DND-41 (cell line): ENCODE measurements at places on chromosomes 6 and 20.

- H3K4me1 ChIP-seq, result no peaks in the 10 kb centered on the region
- no peak for DNase-seq
- no peak overlapping the region for H3K4me3 ChIP-seq
- H3K27ac ChIP-seq, result no peak overlapping the region
Observed at GRCh38 chr6:133359256-133359655, 118.1 kb downstream of the EYA4 start.

GRCh38 chr20:63196768-63197470, 19.0 kb downstream of the YTHDF1 start:
- DNase-seq, result no peak
- H3K36me3 ChIP-seq, result peaks cover 73% of the 10 kb centered on the region
- H3K27me3 ChIP-seq, result no peaks in the 10 kb centered on the region
- no peak overlapping the region for H3K4me3 ChIP-seq
- no peak overlapping the region for H3K27ac ChIP-seq

DNA sequence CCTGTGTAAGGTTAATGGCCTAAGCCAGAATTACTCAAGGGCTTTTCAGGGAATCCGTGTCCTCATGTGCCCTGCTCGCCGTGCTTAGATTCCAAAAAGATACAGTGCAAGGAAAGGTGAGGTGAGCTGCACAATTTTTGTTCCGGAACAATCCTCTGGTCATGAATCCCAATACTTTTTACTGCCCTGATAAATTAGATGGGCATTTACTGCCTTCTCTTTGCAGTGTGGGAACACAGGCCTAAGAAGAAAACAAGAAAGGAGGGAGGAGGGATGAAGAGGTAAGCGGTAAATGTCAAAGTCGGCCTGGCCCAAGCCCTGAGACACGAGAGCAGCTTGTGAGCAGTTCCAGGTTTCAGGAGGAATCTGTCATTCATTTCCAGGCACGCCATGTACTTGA, 390.9 kb upstream of the SULF2 start:
- H3K27me3 ChIP-seq, result no peaks in the 10 kb centered on the region
- no peak overlapping the region for H3K4me3 ChIP-seq
- no peak for DNase-seq

- DNase-seq, result no peak
- no peaks in the 10 kb centered on the region for H3K27me3 ChIP-seq
- H3K4me1 ChIP-seq, result no peaks in the 10 kb centered on the region
- no peak overlapping the region for H3K27ac ChIP-seq
Observed at GRCh38 chr6:170183521-170183920, 107.4 kb downstream of the DLL1 start.

GRCh38 chr6:62285612-62286469, at the start of gene KHDRBS2:
Gene KHDRBS2, minus strand, starts transcription at chr6:62286225.
- H3K27me3 ChIP-seq, result no peaks in the 10 kb centered on the region
- H3K27ac ChIP-seq, result no peak within 1 kb of the TSS
- H3K4me1 ChIP-seq, result no peaks in the 10 kb centered on the region

DNA sequence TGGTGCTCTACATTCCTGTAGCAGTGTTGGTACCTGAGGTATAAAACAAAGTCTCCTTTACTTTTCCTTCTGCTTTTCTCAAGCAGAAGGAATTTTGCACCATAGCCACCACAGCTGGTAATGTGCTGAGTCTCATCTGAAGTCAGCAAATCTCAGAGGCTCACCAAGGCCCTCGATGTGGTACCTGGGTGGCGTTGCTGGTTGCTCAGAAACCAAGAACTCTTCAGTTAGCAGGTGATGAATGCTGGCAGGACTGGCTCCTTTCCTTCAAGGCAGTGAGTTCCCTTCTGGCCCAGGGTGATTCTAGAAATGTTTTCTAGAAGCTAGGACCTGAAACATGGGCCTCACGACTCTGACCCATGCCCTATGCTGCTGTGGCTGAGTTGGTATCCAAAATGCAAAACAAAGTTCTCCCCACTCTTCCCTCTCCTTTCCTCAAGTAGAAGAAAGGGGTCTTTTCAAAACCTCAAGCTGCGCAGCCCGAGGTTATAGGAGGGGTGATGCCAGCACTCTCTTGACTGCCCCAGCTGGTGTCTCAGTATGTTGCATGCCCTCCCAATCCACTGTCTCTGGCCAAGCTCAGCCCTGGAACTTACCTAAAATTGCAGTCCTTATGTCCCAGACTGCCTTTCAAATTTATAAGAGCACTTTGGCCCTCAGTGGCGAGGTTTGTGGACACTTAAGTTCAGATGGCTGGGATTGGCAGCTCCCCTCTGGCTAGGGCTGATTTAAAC, 592.3 kb downstream of the FRK start:
- no peaks in the 10 kb centered on the region for H3K27me3 ChIP-seq
- no peak overlapping the region for H3K4me3 ChIP-seq
- no peak for DNase-seq
- no peaks in the 10 kb centered on the region for H3K36me3 ChIP-seq
- no peaks in the 10 kb centered on the region for H3K4me1 ChIP-seq
- H3K27ac ChIP-seq, result no peak overlapping the region

DNA sequence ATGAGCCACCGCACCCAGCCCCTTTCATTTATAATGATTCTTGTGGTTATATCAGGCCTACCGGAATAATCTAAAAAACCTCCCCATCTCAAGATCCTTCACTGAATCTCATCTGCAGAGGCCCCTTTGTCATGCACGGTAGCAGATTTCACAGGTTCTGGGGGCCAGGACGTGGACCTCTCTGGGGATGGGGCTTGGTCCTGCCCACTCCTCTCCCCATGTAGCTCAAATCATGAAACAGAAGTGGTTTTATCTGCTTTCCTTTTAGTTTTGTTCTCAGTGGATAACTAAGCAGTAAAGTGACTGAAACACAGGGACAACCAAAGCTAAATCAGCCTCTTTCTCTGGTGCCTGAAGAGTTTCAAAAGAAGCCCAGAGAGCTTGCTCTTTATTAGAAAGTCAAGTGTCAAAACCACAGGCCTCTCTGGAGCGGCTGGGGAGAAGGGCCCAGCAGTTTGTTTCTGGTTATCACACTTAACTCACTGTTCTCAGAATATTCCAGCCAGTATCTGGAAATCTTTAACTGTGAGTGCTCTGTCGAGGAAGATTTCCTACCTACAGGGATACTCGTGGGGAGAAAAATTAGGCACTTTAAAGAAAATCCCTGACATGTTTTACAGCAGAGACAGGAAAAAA, 60.6 kb upstream of the FAM184A start:
- H3K36me3 ChIP-seq, result no peaks in the 10 kb centered on the region
- H3K27ac ChIP-seq, result peak overlapping the region; percentile 30; the same call in 1 of the 2 replicates
- peaks cover 13% of the 10 kb centered on the region for H3K4me1 ChIP-seq
- no peak overlapping the region for H3K4me3 ChIP-seq

GRCh38 chr6:36757206-36757605, 59.6 kb downstream of the RAB44 start:
- no peak for DNase-seq
- H3K4me1 ChIP-seq, result peaks cover 8% of the 10 kb centered on the region; the same call in 1 of the 2 replicates
- H3K27ac ChIP-seq, result no peak overlapping the region
- H3K36me3 ChIP-seq, result no peaks in the 10 kb centered on the region
- H3K4me3 ChIP-seq, result no peak overlapping the region

GRCh38 chr6:105509506-105510331, 106.8 kb upstream of the PREP start:
- H3K27ac ChIP-seq, result no peak overlapping the region
- DNase-seq, result no peak
- H3K27me3 ChIP-seq, result no peaks in the 10 kb centered on the region
- H3K36me3 ChIP-seq, result no peaks in the 10 kb centered on the region

GRCh38 chr20:22597303-22597702, 12.9 kb upstream of the FOXA2 start:
- H3K4me1 ChIP-seq, result no peaks in the 10 kb centered on the region
- no peak overlapping the region for H3K27ac ChIP-seq
- H3K36me3 ChIP-seq, result no peaks in the 10 kb centered on the region

DNA sequence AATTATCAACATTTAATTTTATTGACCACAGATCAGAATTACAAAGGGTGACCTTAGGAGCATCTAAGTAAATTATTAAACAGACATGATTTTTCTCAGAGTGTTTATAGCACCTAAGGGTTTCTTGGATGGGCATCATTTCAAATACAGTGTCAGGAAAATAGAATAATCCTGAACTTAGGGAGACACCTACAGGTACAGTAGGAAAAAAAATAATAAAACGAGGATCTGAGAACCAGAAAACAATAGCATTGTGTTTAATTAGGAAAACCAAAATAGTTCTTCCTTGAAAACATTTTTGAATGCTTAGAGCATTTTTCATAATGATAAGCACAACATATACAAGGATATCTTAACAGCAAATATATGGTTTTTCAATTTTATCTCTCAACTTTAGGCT, 39.2 kb downstream of the MMUT start:
- DNase-seq, result no peak
- no peaks in the 10 kb centered on the region for H3K36me3 ChIP-seq
- no peak overlapping the region for H3K4me3 ChIP-seq
- H3K27ac ChIP-seq, result no peak overlapping the region
- no peaks in the 10 kb centered on the region for H3K27me3 ChIP-seq

DNA sequence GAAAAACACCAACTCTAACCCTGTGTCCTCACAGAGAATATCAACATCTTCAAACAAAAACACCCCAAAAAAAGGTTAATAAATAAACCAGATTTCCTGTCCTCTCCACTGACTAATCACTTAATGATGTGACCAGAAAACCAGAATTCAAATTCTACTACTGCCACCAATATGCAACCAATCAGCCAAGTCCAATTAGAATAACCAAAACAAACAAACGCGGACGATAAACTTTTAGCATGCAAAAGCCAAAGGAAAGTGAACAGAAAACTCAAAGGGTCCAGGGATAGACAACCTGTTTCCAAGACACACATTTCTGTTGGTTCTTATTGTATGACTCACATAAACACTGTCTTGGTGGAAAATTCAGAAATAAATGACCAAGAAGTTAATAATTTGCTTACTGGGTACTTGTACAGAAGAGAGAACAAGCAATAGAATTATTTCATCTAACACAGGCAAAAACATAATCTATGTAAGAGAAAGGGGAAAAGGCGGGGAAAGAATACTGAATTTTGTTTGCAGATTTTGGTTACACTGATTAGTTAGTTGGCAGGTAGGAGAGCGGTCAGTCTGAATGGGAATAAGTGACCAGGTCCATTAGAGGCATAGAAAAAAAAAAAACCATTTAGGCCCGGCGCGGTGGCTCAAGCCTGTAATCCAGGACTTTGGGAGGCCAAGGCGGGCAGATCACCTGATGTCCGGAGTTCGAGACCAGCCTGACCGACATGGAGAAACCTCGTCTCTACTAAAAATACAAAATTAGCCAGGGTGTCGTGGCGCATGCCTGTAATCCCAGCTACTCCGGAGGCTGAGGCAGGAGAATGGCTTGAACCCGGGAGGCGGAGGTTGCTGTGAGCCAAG, 34.1 kb downstream of the HFE start:
- H3K36me3 ChIP-seq, result peaks cover 11% of the 10 kb centered on the region; the same call in 1 of the 2 replicates
- H3K27me3 ChIP-seq, result no peaks in the 10 kb centered on the region
- peaks cover 34% of the 10 kb centered on the region for H3K4me1 ChIP-seq
- no peak overlapping the region for H3K4me3 ChIP-seq

- H3K4me3 ChIP-seq, result no peak overlapping the region
- no peak overlapping the region for H3K27ac ChIP-seq
- no peaks in the 10 kb centered on the region for H3K4me1 ChIP-seq
- DNase-seq, result no peak
- no peaks in the 10 kb centered on the region for H3K36me3 ChIP-seq
- no peaks in the 10 kb centered on the region for H3K27me3 ChIP-seq
Observed at GRCh38 chr20:13170771-13171170, 50.3 kb upstream of the ISM1 start.

GRCh38 chr20:58652606-58653294, 1.7 kb downstream of the STX16 start:
- peak overlapping the region; percentile 90 for H3K27ac ChIP-seq
- no peak for DNase-seq
- H3K36me3 ChIP-seq, result peaks cover 13% of the 10 kb centered on the region
- H3K4me3 ChIP-seq, result peak overlapping the region; percentile 100
- H3K27me3 ChIP-seq, result peaks cover 4% of the 10 kb centered on the region

- peaks cover 95% of the 10 kb centered on the region for H3K36me3 ChIP-seq
- DNase-seq, result no peak
Observed at GRCh38 chr20:13554706-13555105, 84.0 kb downstream of the TASP1 start.

DNA sequence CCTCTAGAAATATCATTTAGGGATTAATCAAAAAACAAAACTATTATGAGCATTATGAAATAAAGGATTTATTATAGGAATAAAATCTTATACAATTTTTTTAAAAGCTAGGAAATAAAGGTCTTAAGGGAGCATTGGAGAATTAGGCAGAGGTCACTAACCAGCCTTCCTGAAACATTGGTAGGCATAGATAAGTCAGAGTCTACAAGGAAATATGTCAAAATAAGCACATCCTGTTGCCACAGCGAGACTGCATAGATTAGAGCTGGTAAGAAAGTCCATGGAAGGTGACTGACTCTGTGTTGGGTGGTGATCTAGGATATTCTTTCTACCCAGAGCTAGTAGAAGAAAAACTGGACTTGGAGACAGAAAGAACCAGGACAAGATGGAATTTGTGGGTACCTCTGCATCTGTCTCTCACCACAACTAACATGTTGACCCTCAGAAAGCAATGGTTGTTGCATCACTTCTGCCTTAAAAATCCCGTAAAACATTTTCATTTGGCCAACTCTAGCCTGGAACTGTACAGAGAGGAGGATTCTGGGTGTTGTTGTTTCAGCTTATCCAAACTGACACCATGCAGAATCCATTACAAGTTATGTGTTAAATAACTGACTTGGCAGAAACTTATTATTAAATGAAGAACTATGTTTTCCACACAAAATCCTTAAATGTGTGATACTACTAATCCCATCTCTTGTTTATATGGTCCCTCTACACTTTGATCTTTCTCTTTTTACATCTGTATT, 77.1 kb downstream of the FBXO5 start:
- H3K4me1 ChIP-seq, result no peaks in the 10 kb centered on the region
- no peak overlapping the region for H3K27ac ChIP-seq
- no peaks in the 10 kb centered on the region for H3K27me3 ChIP-seq
- H3K36me3 ChIP-seq, result no peaks in the 10 kb centered on the region
- no peak for DNase-seq

- no peak overlapping the region for H3K27ac ChIP-seq
- no peaks in the 10 kb centered on the region for H3K4me1 ChIP-seq
- H3K4me3 ChIP-seq, result no peak overlapping the region
- no peaks in the 10 kb centered on the region for H3K36me3 ChIP-seq
- peaks cover 5% of the 10 kb centered on the region for H3K27me3 ChIP-seq
Observed at GRCh38 chr20:10005885-10006284, 28.9 kb upstream of the ANKEF1 start.

- H3K27ac ChIP-seq, result no peak overlapping the region
- no peak for DNase-seq
- H3K4me1 ChIP-seq, result no peaks in the 10 kb centered on the region
- H3K36me3 ChIP-seq, result no peaks in the 10 kb centered on the region
- no peak overlapping the region for H3K4me3 ChIP-seq
- H3K27me3 ChIP-seq, result no peaks in the 10 kb centered on the region
Observed at GRCh38 chr6:105192707-105193465, 13.1 kb upstream of the POPDC3 start.

- DNase-seq, result no peak
- H3K27ac ChIP-seq, result no peak overlapping the region
- no peak overlapping the region for H3K4me3 ChIP-seq
- no peaks in the 10 kb centered on the region for H3K4me1 ChIP-seq
Observed at GRCh38 chr6:11921751-11922150, 90.4 kb upstream of the HIVEP1 start.

- no peaks in the 10 kb centered on the region for H3K36me3 ChIP-seq
- no peaks in the 10 kb centered on the region for H3K27me3 ChIP-seq
- no peak within 1 kb of the TSS for H3K27ac ChIP-seq
- DNase-seq, result no peak
- H3K4me3 ChIP-seq, result no peak within 1 kb of the TSS
Observed at GRCh38 chr6:41042226-41043055, at the start of gene TSPO2. Gene TSPO2, plus strand, starts transcription at chr6:41042467. Its CDS starts 519 bp downstream, at chr6:41042986.
